ENCODE measurements at places on chromosomes 5 and 9.

- peak; percentile 61 for DNase-seq
These were observed at the start of gene SLC1A3 for GRCh38 chr5:36606428-36607113. Gene SLC1A3 (plus strand): TSS chr5:36606606. CDS start chr5:36608424, 1,818 bp downstream.

- DNase-seq: peak; percentile 23
These were observed 132.9 kb upstream of the ACO1 start for GRCh38 chr9:32251539-32251938.

DNA sequence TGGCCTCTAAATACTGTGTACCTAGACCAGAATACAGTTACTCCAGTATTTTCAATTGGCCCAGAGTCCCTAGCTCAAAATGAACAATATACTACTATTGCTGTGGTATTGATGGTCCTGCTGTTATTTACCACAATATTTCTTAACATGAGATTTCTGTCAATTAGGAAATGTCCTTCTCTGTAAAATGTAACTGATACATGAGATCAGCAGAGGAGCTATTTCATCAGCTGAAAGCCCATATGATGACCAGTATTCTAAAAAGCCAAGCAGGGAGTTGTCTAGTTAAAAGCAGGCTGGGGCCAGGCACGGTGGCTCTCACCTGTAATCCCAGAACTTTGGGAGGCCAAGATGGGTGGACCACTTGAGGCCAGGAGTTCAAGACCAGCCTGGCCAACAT, 187.7 kb upstream of the PTGER4 start:
- no peak for DNase-seq

DNA sequence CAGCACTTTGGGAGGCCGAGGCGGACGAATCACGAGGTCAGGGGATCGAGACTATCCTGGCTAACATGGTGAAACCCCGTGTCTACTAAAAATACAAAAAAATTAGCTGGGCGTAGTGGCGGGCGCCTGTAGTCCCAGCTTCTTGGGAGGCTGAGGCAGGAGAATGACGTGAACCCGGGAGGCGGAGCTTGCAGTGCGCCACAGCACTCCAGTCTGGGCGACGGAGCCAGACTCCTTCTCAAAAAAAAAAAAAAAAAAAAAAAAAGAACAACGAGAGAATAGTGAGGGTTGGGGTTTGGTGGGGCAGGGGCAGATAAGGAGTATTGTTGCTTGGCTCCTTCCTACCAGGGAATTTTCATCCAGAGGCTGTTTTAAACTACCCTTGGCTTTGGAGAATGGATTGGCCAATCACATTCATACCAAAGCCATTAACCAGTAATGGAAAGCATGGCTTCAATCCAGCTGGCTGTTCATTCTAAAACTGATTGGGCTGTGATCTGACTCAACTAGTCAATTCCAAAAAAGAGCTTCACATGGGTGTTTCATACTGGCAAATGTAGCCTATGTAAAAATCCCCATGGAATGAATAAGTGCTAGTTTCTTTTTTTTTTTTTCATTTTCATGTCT, 64.4 kb downstream of the PLCXD3 start:
- no peak for DNase-seq

- peak; percentile 66 for DNase-seq
These were observed 4.1 kb downstream of the MRPS2 start for GRCh38 chr9:135504262-135505243.

All from activated naive CD4-positive, alpha-beta T cell treated with anti-CD3 and anti-CD28 coated beads, Interleukin-2, amount 50 U/mL, for 72 hours (primary cell).